ENCODE measurements at places on chromosomes 1 and 21.
A peak's percentile ranks its signal among the peaks of the same experiment; 100 is the strongest.

DNA sequence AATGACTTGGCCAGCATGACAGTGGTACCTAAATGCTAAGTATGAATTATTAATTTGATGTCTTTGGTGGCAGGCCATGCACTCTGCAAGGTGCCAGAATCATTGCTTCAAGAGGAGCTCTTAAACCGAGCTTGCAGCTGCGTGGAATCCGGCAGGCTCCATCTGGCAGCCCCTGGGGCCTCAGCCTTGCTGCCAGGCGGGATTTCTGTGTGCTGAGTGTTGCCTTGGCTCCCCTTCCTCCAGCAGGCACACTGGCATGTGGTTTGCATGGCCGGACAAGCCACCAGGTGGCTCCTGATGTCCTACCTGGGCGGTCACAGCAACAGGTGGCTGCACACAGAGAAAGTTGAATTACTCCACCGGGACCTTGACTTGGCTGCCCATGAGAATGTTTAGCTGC is 155.4 kb downstream of the URB2 start:
- no peak for DNase-seq

- no peak for DNase-seq
These were observed 21.5 kb downstream of the SPATA45 start for GRCh38 chr1:212825798-212826452.

- no peak for DNase-seq
These were observed 228.7 kb downstream of the BARHL2 start for GRCh38 chr1:90488451-90488850.

DNA sequence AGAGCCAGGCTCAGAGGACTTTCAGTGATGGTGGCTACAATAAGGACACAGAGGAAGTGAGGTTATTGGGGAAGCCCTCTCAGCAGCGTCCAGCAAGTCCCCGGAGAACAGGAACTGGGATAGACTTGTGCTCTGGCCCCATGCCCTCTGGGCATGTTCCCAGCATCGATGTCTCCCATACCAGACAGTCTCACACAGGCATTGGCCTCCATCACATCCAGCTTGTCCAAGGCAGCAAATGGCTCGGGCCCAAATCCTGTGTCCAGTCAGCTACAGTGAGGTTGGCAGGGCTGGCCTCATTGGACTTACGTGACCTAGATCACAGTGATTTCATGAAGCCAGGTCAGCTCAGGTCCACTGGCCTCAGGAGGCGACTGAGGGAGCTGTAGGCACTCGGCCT is 19.6 kb upstream of the TMEM54 start:
- no peak for DNase-seq

DNA sequence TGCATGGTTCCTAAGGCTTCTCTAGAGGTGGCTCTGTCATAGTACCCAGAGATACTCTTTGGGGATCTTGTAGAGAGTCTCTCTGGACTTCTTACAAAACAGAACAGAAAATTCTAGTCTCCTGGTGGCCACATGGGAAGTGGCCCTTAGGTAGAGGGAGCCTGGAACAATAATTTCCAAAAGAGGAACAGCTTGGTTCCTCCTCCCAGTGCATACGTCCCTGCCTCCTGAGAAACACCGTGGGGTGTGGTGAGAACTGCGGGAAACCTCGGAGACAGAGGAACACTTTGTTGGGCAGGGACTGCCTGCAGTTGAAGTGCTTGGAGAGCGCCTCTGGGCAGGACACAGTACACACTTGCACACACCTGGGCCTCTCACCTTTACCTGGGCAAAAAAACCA is 38.8 kb upstream of the EPHA8 start:
- DNase-seq: no peak

- DNase-seq: no peak
These were observed 65.5 kb downstream of the NID1 start for GRCh38 chr1:235999259-235999925.

GRCh38 chr1:234875953-234876855 is 252.4 kb downstream of the TOMM20 start:
- DNase-seq: peak; percentile 98

- DNase-seq: no peak
These were observed 34.6 kb downstream of the GADD45A start for GRCh38 chr1:67719329-67720196.

DNA sequence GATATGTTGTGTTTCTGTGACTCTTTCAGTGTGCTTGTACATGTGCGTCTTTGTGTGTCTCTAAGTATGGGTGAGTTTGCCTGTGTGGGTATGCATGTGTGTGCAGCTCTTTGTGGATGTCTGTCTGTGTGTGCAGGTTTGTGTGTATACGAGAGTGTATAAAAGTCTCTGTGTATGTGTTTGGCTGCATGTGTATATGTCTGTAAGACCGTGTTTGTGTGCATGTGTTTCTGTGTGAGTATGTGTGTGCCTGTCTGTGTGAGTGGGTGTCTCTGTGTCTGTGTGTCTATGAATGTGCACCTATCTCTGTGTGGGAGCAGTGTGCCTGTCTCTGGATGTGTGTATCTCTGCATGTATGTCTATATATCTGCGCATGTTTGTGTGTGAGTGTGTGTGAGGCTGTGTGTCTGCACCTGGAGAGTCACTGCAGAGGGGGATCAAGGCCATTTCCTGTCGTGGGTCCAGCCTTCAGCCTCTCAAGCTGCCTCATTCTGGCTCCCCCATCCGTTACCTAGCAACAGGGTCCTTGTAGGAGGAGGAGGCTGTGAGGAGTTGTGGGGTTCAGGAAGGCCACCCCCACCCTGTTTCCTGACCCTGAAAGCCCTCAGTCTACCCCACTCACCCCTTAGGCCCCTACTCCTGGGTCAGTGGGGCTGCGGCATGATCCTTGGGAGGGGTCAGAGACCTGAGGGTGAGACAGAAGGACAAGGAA is 10.4 kb downstream of the FGR start:
- no peak for DNase-seq

DNA sequence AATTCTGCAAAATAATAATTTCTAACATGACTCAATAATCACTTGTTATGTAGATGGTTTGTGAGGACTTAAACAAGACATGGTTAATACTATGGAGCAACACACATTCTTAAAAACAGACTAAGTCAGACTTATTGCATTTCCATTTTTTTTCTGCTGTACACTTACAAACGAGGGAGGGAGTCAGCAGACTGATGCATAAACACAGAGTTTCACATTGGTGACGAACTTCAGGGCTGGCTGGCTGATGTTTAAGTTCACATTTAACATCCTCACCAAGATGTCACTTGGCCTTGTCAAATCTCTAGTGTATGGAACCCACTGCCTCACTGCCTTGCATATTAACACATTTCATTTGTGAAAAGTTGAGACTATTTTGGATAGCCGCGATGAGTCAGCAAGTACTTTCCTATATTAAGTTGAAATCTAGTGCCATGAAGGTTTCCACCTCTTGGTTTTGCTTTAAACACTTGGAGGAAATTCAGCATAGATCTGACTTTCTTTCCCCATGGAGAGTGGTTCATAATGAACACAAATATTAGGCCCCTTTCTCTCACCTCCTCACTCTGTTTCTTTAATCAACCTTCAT is 337.5 kb upstream of the RUNX1 start:
- DNase-seq: no peak

DNA sequence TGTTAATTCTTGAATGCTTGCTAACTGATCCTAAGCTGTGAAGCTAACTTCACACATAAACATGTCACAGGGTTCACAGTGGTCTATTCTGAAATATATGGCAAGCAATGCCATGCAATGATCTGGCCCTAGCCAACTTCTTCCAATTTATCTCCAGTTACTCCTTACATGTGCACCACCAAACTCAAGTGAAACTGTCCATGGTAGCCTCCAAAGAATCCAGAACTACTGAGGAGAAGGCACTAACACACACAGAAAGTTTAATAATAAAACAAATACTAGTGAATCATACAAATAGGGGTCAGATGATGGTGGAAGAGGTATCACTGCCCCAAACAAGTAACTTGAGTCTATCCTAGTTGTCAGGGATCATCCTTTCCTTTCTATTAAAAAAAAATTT is 172.6 kb upstream of the RAB4A start:
- DNase-seq: no peak

- no peak for DNase-seq
These were observed 225.7 kb downstream of the SIPA1L2 start for GRCh38 chr1:232404227-232404626.

- no peak for DNase-seq
These were observed 354.9 kb upstream of the PLXNA2 start for GRCh38 chr1:208599063-208599462.

GRCh38 chr1:221164029-221164428 is 284.8 kb downstream of the HLX start:
- no peak for DNase-seq

DNA sequence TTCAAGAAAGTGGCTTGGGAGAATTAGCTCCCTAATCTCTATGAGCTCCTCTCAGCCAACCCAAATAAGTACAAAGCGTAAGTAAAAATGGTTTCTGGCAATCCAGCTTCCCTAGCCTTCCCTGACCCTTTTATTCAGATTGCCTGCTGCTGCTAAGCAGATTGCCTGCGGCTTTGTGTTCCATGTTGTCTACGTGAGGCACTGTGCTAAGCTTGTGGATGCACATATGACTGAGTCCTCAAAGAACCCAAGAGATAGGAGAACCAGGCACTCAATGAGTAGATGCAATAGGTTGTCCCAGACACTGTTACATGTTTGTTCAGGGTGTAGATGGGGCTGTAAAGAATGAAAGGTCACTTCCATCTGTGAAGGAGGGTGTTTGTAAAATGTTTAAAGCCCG is 6.3 kb upstream of the OSBPL9 start:
- DNase-seq: no peak

DNA sequence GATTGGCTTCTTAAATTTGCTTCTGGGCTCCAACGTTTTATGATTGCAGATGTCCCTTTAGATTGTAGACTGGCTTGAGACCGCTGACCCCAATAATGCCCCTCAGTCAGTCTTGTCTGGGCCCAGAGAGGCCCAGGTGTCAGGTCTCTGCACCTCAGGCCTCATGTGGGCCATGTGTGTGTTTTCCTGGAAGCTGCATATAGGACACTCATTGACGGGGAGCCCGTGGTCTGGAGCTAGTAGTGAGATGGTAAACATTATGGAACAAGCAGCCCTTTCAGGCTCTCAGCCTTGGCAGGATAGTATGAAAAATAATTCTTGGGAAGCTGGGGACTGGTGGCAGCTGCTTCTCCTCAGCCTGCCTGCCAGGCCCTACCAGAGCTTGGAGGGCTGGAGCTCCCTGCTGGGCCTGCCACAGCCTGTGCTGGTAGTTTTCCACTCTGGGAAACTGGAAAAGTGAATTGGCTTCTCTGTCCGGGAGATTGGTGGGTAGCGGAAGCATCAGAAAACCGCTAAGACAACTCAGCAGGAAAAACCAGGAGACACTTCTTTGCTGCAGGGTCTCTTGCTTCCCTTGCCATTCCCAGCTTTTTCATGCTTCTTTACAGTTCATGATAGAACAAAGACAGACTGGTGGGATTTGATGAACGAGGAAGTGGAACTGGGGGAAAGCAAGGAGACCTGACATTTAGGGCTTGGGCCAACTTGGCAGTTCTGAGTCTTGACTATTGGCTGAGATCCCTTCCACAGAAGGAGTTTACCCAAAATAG is 57.8 kb upstream of the HSD17B7 start:
- DNase-seq: no peak

DNA sequence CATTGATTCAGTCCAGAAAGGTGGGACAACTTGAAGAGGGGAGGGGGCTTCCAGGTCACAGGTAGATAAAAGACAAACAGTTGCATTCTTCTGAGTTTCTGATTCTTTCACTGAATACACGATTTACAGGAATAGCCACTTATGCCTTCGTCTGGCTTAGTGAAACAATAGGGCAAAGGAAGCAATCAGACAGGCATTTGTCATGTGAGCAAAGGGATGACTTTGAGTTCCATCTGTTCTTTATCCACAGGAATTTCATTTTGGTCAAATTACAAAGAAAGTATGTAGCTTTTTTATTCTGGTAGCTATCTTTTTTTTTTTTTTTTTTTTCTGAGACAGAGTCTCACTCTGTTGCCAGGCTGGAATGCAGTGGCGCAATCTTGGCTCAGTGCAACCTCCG is 202.5 kb downstream of the TTLL7 start:
- no peak for DNase-seq

DNA sequence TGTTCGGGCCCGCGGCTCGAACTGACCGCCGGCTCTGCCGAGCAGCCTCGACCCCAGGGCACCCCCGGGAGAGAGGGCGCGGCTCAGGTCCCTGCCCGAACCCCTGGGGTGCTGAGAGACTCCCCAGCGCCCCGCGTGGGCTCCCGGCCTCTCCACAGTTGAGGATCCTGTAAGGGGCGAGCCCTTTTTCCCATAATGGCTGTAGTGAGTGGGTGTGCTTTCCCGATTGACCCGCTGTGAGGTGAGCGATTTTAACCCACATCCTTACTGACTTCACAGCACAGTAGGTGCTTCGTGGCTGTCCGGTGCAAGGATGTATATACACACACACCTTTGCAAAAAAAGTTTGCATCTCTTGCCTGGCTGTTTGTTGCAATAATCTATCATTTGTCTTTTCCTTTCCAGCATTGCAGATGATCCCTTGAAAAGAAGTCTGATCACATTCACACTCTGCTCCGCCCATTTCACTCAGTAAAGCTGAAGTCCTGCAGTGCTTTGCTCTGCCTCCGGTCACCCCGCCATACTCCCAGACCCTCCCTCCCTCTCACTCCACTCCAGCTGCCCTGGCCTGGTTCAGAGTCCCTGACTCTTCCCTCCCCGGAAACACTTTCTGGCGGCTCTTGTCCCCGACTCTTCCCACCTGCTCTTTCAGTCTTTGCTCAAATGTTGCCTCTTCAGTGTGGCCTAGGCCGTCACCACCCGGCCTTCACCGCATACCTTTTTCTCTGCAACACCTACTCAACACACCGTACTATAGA is 955 bp upstream of the UBE2G2 start:
- DNase-seq: no peak

- DNase-seq: no peak
These were observed 9.8 kb downstream of the JUN start for GRCh38 chr1:58774027-58774426.

DNA sequence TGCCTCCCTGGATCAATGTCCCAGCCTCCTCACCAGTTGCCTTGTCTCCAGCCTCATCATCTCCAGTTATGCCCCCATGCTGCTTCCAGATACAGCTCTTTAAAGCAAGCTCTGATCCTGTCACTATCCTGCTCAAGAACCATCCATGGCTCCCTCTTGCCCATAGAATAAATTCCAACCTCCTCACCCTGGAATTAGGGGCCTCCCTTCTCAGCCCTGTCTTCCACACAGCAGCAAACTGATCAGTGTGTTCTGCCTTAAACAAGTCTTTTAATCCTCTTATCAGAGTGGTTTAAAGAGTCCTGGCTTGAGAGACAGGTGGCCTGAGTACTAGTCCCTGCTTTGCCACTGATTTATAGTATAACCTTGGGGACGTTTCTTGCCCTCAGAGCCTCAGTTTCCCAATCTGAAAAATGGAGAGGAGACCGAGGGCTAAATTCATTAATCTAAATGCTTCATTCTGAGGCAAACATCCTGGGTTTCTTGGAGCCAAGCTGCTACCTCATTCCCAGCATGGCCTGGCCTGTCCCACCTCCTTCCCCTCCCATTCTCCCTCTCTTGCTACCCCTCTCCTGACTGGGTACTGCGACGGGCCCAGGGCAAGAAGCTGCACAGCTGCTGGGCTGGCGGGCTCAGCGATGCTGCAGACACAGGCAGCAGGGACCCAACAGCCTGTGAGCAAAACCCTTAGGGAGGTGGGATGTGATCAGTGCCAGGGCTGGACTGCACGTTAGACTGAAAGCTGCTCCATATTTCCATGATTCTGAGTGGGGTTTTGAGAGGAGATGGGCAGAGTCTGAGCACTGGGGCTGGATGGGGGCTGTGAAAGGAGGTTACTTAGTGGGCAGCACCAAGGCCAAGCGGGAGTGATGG is 221.4 kb downstream of the PTPRU start:
- no peak for DNase-seq

GRCh38 chr1:65421351-65422025 is 1.0 kb downstream of the LEPR start:
- peak; percentile 65 for DNase-seq

GRCh38 chr1:53141487-53142055 is 867 bp downstream of the SLC1A7 start:
- DNase-seq: no peak
